ENCODE measurements at places on chromosomes 6 and 20.

DNA sequence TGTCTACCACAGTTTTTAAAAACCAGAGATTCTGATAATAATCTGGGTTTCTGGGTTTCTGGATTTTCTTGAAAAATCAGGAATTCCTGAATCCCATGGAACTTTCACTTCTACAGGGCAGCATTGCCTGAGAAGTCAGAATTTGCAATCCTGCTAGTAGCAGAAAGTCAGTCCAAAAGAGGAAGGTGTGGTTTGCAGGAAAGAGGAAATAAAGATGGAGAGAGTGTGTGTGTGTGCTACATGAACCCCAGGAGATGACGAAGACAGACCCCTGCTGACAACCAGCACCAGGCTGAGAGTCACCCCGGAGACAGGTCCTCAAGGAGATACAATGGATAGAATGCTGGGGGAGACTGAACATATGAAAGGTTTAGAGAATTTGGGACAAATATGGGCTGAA, 44.9 kb downstream of the PRND start:
- no peak for DNase-seq

- no peak for DNase-seq
Observed at GRCh38 chr6:24358219-24358821, 461 bp upstream of the DCDC2 start.

GRCh38 chr6:168756009-168756634, 315.1 kb downstream of the SMOC2 start:
- no peak for DNase-seq

DNA sequence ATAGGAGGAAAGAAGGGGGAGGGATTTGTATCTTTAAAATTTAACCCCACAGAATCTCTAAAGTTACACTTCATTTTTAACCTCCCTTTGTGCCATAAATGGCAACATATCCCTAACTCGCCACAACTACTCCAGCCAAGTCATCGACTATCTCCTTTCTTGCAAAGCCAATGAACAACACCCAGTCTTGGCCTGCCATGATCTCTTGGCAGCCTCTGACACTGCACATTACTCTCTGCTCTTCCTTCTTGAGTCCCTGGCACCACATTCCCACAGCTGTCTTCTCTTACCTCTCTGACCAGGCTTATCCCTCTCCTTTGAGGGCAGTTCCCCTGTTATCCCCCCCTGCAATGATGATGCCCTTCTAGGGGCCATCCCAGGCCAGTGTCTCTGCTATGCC, 42.5 kb downstream of the MBOAT1 start:
- no peak for DNase-seq

GRCh38 chr6:170244721-170245474, 46.0 kb downstream of the DLL1 start:
- no peak for DNase-seq

GRCh38 chr6:52124126-52125121, 37.0 kb upstream of the PKHD1 start:
- no peak for DNase-seq

All from lung microvascular endothelial cell (primary cell).